ENCODE measurements at places on chromosomes 13 and 19.
A peak's percentile ranks its signal among the peaks of the same experiment; 100 is the strongest.

DNA sequence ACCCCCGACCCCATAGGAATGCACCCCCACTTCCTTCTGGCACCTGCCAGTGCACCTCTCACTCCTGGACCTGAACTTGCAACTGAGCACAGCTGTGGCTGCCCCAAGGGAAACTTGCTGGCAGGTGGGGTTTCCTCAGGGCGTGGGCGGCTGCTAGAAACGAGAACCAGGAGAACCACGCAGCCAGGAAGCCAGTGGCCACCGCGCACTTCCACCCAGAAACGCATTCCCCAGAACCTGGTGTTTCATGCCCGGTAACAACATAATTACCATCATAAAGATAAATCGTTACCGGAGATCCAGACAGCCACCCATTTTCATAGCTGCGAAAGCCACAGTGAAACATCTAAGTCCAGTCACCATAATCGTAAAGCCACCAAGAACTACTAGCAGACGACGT lies 75.2 kb upstream of the C13orf46 start:
- no peak for DNase-seq

DNA sequence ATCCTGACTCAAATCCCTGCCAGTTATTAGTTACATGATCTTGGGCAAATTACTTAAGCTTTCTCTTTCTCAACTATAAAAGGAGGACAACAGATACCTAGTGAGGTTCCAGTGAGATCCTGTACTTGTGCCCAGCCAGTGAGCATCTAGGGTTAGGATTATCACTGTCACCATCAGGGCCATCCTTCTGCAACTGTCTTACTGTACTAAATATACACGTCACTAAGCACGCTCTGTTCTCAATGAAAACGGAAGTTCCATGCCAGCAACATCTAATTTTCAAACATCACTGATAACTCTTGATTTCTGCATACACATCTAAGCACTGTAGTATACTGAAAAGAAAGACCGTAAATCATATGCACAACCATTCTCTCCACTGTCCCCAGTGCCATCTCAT lies 70.0 kb downstream of the FOXO1 start:
- no peak for DNase-seq

- no peak for DNase-seq
Measured at GRCh38 chr13:69202996-69203395, 904.6 kb upstream of the ATXN8OS start.

DNA sequence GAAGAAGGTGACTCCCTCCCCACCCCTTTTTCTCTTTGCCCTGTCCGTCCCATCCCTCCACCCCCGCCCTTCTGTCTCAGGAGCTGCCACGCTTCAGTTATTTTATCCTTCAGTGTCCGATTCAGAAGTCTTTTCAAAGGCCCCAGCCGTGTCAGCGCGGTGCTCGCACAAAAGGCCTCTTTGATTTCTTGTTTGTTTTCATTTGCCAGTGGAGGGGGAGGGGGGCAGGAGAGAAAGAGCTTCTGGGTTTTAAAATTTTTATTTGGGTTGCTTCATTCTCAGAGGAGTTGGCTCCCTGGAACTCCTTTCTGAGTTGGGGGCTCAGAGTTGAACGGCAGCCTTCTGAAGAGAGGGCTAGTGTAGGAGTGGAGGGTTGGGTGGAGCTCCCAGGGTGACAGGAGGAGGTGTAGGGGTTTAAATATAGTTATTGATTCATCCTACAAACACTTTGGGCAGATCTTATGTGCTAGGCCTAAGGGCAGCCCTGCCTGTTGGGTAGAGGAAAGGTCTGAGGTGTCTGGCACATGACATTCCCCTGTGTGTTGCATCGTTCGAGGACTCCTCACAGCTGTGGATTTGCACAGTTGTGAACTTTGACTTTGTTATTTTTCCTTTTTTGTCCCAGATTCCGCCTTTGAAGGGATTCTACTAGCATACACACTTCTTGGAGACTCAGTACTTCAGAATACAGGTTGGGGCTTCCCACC lies 36.8 kb downstream of the NFIX start:
- no peak for DNase-seq

GRCh38 chr13:35979361-35979951 lies 151.7 kb downstream of the DCLK1 start:
- DNase-seq, result peak; percentile 34

GRCh38 chr13:40553356-40553755 lies 113.1 kb downstream of the FOXO1 start:
- DNase-seq, result peak; percentile 71

- DNase-seq, result no peak
Measured at GRCh38 chr19:16207490-16208025, 9.8 kb downstream of the AP1M1 start.

DNA sequence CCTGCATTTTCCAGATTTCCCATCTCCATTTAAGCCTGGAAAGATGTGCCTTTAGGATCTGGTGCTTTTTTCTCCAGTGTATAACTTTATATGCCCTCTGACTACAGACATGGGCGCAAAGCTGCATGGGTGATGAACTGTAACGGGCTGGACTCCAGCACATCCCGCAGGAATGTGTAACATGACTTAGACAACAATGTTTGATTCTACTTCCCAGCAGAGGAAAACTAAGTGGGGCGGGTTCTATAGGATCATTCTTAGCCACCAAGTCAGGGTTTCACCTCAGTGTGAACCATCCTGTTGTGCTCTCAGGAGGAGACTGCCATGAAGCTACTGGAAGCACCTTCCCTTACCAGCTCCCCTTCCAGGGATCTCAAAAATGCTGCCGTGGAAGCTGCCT lies 93.2 kb upstream of the SERP2 start:
- no peak for DNase-seq

DNA sequence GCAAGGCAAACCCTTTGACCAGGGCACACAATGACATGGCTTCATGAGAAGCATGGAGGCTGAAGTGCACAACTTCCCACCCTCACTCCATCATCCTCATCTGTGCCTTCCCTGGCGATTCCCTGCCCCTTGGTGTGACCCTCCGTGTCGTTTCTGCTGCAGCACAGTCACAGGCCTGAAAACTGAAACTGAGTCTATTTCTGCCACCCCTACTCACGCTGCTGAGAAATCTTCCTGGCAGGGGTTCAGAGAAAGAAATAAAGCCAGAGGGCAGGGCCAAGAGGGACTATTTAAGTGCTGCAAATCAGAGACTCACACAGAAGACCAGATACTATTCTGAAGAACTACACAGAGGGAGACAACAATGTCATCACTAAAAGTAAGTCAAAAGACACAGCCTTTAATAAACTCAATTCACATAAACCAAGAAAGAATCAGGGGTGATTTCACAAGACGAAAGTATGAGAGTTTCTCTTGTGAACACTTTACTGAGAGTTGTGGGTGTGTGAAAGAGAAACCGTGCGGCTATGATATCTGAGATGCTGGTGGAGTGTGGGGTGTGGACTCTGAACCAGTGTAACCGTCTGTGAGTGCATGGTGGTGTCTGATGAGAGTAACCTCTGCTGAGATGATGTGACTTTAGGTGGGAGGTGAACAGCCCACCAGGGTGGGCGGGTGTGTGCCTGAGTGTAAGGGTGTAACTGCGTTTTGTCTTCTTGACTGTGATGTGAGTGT lies 23.5 kb downstream of the LGALS16 start:
- DNase-seq, result no peak

DNA sequence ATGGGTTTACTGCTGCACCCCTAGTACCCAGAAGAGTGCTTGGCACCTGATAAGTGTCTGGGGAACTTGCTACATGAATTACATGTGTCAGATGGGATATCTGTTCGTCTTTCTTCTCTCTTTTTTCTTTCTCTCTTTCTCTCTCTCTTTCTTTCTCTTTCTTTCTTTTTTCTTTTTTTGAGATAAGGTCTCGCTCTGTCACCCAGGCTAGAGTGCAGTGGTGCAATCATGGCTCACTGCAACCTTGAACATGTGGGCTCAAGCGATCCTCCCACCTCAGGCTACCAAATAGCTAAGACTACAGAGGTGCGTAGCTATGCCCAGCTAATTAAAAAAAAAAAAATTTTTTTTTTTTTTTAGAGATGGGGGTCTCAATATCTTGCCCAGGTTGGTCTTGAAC lies 6.1 kb downstream of the CADM4 start:
- no peak for DNase-seq

- no peak for DNase-seq
Measured at GRCh38 chr19:18112989-18113478, 15.5 kb downstream of the MAST3 start.
